COLO829 (cell line): ENCODE measurements at places on chromosomes 2 and 18.

GRCh38 chr2:107340955-107341354 lies 455.0 kb upstream of the ST6GAL2 start:
- no peak for DNase-seq

DNA sequence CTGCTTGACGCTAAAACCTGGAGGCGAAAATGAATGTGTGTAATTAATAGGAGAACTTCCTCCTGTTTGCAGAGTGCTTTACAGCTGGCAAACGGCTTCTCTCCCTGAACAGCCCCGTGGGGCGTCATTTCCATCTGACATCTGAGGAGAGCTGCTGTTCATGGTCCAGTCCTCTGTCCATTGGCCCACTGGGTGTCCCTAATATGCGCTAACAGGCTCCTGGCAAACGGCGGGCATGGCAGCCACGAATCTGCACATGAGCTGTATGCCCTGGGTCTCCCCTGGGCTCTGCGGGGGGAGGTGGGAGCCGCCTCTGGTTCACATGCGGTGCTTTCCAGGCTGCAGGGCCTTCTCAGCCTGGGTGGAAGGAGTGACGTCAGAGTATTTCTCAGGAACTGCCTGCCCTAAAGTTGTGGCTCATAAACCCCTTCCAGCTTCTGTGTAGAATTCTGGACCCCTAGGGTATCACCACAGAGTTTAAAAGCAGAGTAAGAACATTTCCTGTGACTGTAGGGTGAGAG lies 73.2 kb downstream of the LRRFIP1 start:
- no peak for DNase-seq

DNA sequence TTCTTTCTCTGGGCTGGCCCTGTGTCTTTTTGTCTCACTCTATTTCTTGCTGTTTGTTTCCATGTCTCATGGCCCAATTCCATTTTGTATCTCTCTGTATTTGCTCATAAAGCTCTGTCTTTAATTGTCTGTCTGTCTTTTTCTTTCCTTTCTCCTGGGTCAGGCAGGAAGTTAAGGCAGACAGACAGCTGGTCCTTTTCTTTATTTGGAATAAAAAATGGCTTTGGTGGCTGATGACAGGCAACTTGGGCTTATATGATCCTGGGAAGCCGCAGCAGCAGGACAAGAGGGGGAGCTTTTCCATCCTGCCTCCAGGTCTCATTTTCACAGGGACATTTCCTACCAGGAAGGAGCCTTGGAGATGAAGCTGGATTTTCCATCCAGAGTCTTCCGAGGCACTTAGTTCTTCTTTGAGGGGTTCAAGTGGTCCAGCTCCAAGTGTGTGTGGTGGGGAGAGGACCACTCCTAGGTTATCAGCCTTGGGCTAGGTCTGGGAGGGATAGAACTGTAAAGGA lies 138.7 kb downstream of the TDRD15 start:
- no peak for DNase-seq

- no peak for DNase-seq
Measured at GRCh38 chr2:150997702-150998440, 263.8 kb downstream of the RBM43 start.
